HFFc6 (cell line): ENCODE measurements at places on chromosomes 7 and 10.

DNA sequence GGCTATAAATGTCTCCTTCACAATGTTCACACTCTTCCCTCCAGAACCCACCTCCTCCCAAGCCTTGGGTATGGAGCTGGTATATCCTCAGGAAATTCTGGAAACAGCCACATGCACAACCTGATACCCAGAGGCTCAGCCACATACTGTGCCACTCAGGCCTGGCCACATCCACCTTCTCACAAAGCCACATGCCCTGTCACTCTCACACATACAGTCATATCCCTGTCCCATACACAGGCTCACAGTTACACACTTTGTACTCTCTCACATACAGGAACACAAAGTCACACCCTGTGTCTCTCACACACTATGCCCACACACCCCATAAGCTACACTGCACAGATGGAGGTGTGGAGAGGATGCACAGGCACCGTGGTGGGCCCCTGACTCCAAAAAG lies 10.1 kb downstream of the KCNIP2 start:
- DNase-seq: no peak

GRCh38 chr7:44969701-44970522 lies 8.9 kb downstream of the MYO1G start:
- no peak for DNase-seq

DNA sequence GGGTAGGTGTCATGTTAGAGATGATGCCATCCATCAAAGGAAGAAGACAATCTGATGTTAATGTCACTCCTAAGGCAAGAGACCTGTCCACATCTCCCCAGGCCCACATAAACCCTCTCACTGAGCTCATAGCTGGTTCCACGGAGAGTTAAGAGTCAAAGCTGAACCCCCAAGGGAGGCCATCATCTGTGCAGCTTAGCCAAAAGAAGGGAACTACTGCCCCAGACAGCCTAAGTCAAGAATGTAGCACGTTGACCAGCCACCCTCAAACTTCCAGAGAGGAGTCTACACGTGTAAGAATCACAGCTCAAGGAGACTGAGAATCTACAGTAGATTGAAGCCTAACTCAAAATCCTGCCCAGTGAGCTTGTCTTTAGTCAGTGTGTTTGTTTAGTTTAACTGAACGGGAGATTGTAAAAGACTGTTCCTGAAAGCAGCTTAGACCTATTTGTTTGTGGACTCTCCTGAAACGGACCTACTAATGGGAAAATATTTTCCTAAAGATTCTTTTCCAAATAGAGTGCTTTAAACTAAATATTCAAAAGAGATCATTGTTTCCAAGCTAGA lies 192.7 kb upstream of the NFE2L3 start:
- DNase-seq: no peak

DNA sequence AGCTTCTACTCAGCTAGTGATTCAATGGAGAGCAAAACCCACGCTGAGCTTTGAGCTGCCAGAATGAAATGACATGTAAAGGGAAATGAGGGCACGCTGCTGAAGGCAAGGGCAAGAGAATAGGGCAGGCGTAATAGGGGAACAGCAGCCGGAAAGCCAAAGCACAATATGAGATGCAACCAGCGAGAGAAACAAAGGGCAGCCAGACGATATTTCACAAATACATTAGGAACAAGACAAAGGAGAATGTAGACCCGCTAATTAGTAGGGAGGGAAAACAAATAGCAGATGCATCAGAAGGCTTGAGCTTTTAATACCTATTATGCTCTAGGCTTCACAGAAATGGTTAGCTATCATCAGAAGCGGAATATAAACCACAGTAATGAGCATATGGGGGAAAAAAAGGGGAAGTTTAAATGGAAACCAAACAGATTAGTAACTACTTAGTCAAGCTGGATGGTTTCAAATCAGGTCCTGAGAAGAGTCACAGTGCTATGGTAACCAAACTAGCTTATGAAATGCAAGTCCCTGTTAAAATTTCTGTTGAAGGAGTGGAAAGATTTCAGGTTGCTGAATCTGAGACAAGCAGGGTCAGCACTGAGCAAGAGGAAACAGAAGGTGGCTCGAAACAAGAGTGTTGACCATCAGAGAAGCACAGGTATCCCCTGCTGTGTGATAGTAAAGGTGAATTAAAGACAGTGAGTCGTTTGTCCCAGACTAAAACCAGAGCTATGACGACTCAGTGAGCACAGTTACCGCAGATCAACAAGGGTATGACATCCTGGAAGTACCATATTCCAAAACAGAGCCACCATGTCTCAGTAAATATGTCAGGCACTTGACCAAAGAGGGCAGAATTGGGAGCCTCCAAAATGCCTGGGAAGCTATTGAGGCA lies 496.9 kb upstream of the CELF2 start:
- no peak for DNase-seq

DNA sequence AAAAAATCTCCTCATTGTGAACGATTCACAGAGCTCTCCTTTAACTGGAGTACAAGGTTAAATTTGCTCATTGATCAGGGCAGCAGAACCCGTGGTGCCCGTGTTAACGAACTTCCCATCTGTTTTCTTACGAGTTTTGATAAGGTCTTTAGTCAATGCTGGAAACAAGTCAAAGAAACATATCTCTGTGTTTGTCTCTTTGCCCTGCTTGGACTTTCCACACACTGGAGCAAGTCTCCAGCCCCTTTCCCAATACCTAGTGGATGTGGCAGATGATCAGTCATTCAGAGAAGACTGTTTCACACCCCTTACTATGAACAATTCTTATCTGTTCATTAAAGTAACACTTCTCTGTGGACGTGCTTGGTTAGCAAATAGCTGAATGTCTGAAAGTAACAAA lies 121.3 kb downstream of the ARID5B start:
- DNase-seq: no peak

DNA sequence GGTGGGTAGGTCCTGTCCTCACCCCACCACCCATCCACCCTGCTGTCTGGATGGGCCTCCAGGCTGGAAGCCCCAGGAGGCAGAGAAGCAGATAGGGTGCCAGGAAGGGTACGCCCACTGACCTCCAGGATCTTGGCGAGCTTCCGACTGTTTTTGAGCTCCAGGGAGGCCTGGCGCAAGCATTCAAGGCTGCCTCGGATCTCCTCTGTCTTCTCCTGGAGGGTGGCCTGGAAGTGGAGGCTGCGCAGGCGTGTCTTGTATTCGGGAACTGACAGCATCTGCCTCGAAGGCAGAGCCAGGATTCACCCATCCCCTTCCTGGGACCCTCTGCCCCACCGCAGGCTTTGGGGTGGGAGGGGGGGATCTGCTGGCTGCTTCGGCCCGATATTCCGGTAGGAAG lies 48.4 kb downstream of the GRID2IP start:
- DNase-seq: no peak

DNA sequence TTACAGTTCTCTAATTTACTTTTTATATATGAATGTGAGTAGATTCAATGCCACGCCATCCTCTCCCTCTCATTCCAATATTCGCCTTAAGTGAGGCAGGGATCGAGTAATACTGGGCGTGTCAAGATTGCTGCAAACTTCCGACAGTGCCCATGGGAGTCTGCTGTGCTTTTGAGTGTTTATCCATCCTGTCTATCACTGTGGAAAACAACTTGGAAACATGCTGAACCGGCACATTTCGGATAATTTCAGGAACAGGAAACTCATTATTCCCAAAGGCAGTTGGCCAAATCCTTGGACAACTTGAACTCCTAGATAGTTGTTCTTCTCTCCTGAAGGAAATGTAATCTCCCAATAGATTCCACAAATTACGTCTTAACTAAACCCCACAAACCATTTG lies 28.5 kb downstream of the PIP4K2A start:
- no peak for DNase-seq

GRCh38 chr7:47826754-47827153 lies 121.5 kb downstream of the PKD1L1 start:
- no peak for DNase-seq

DNA sequence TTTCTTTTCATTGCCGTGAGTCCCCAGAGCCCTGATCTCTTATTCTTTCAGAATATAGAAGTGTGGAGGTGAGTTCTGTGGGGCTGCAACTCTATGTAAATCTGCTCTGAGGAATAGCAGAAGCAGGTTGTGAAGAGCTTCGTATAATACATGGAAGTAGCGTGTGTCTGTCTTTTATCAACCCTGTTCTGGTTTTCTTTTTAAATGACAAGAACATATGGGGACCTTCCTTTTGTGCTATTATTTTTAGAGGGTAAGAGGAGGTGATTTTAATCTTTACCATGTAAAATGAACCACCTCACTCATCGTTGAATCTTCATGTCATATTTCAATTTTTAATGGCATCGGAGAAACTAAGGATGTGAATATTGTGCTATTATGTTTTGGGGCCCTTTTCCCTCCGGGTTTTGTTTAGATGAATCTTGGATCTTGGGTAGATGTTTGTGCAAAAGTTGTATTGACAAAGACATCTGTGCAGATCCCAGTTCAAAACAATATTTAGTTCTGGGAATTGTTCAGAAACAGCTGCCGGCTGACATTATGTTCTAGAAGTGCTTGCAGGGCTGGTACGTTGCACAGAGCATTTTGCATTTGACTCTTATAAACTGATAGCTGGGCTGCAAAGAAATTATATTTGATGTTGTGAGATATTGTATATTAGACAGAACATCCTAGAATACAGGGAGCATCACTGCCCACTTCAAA lies 46.7 kb downstream of the PLXDC2 start:
- DNase-seq: no peak

DNA sequence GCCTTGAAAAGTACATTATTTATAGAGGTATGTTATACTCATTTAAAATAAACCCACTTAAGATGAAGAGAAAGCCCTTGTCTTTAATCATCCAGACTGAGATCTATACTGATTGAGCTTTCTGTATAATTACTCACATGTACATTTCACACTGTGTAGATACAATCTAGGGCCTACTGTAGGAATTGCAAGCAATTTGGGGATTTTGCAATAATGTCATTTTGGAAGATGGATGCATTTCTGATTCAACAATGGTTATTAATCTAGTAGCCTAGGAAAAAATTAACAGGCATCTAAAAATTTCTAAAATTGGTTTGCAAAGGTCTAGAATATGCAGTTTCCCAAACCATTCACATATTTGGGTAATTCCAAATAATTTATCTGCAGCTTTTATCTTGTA lies 132.2 kb downstream of the PDE1C start:
- no peak for DNase-seq

DNA sequence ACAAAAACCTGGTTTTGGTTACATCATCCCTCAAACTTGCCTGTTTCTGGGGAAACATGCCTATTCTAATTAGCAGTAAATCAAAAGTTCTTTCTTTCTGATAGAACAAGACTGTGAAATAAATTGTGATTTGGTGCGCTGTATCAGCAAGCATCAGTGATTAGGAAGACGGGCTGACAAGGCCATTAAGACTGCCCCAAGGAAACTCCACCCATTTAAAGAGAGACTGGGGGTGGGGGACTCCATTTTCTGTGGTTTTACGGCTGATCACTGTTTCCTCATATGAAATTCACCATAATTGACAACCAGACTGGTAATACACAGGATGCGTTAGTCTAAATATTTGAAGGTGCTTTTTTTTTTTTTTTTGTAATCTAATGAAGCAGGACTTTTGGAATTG lies 68.7 kb downstream of the MBL2 start:
- DNase-seq: peak; percentile 7

GRCh38 chr7:11171569-11172192 lies 198.0 kb downstream of the PHF14 start:
- no peak for DNase-seq

GRCh38 chr10:34723750-34724149 lies 91.3 kb downstream of the PARD3 start:
- DNase-seq: peak; percentile 61

- no peak for DNase-seq
These were observed 180.0 kb upstream of the INHBA start for GRCh38 chr7:41882745-41883420.

- DNase-seq: no peak
These were observed 138.9 kb upstream of the COBL start for GRCh38 chr7:51455513-51455912.

- DNase-seq: no peak
These were observed 120.1 kb downstream of the PLXDC2 start for GRCh38 chr10:19936289-19936688.

DNA sequence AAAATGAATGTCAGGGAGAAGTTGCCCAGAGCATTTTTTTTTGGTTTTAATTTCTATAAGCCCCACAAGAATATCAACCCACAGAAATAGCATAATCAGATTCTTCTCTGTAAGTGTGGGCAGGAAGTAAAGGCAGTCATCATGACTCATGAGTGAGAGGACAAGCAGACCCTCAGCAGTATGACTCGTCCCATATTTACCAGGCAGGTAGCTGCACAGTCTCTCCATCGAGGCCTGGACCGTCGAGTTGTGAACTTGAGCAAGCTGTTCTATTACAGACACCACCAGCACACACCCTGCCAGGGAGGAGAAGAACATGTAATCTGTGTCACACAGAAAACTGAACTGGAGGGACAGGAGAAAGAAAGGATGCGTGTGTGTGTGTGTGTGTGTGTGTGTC lies 37.8 kb downstream of the AOAH start:
- no peak for DNase-seq

GRCh38 chr7:3696113-3696512 lies 395.1 kb downstream of the SDK1 start:
- DNase-seq: no peak

- no peak for DNase-seq
These were observed 59.1 kb upstream of the PPP2R2D start for GRCh38 chr10:131841661-131842139.

GRCh38 chr10:14564268-14564744 lies 210.4 kb downstream of the FAM107B start:
- no peak for DNase-seq

- peak; percentile 76 for DNase-seq
These were observed 107.2 kb downstream of the EPC1 start for GRCh38 chr10:32239769-32240168.

DNA sequence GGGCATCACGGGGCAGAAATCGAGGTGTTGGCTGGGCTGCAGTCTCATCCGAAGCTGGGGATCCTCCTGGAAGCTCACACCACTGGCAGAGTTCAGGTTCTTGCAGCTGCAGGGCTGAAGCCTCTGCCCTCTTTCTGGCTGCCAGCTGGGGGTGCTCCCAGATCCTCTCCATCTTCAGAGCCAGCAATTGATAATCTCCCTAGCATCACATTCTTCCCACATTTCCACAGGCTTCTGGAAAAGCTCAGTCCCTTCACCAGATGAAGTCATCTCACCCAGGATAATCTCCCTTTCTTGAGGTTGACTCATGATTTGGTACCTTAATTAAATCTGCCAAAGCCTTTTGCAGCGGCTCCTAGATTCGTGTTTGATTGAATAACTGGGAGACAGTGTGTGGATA lies 55.2 kb downstream of the NRP1 start:
- DNase-seq: peak; percentile 21

GRCh38 chr7:139582130-139582650 lies 58.7 kb downstream of the CLEC2L start:
- DNase-seq: no peak

GRCh38 chr10:5344746-5345145 lies 20.0 kb upstream of the UCN3 start:
- DNase-seq: no peak

- DNase-seq: peak; percentile 77
These were observed 3.2 kb upstream of the IGFBP3 start for GRCh38 chr7:45924283-45924682.
